OCI-M1 (cell line): ENCODE measurements at places on chromosomes 12 and 14.

- DNase-seq: no peak
These were observed 1.4 kb downstream of the SYNE3 start for GRCh38 chr14:95515080-95515489.

DNA sequence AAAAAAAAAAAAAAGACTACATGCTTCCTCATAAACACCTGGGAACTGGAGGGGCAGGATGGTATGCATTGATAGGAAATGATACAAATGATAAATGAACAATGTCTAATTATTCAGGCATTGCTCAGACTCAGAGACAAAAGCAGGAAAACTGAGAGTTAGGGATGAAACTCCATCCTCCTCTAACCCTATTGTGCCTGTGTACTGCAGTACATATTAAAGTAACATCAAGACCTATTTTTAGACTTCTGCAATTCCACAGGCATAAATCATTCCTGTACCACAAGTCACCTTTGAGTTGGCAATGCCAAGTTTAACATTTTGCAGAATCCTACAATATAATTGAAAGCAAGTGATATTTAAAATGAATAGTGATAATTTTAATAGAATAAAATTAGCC lies 156.5 kb upstream of the USP15 start:
- DNase-seq: no peak

- DNase-seq: no peak
These were observed 154.3 kb downstream of the RMST start for GRCh38 chr12:97616946-97617345.

- no peak for DNase-seq
These were observed 4.3 kb downstream of the RTL1 start for GRCh38 chr14:100898935-100899883.
